ENCODE measurements at places on chromosomes 13 and 19. TPM values are rescaled to one million over a fixed set of nuclear protein-coding genes. Genes with fewer than 3 reads are reported as not detected.

Gene KCNJ14
- 0.26 TPM for total RNA-seq

Gene CD22
- 1.4 TPM for total RNA-seq

Gene IL17D
- total RNA-seq, result 2.5 TPM

GRCh38 chr19:35177377-35178274 is 23.1 kb downstream of the FXYD5 start:
- H3K27ac ChIP-seq, result no peak overlapping the region
- DNase-seq, result no peak
- no peaks in the 10 kb centered on the region for H3K4me1 ChIP-seq
- no peaks in the 10 kb centered on the region for H3K27me3 ChIP-seq

DNA sequence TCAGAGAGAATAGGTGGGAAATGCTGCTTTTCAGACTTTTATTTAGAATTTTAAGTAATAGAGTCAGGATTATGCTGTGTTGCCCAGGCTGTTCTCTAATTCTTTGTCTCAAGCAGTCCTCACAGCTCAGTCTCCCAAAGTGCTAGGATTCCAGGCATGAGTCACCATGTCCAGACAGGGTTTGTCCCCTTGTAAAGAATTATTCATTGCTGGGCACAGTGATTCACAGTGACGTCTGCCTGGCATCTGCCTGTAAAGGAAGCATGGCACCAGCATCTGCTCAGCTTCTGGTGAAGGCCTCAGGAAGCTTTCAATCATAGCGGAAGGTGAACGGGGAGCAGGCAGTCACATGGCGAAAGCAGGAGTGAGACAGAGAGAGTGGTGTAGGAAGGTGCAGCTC is 17.7 kb downstream of the ZNF763 start:
- H3K4me1 ChIP-seq, result no peaks in the 10 kb centered on the region
- no peak overlapping the region for H3K4me3 ChIP-seq
- no peaks in the 10 kb centered on the region for H3K27me3 ChIP-seq
- DNase-seq, result no peak

DNA sequence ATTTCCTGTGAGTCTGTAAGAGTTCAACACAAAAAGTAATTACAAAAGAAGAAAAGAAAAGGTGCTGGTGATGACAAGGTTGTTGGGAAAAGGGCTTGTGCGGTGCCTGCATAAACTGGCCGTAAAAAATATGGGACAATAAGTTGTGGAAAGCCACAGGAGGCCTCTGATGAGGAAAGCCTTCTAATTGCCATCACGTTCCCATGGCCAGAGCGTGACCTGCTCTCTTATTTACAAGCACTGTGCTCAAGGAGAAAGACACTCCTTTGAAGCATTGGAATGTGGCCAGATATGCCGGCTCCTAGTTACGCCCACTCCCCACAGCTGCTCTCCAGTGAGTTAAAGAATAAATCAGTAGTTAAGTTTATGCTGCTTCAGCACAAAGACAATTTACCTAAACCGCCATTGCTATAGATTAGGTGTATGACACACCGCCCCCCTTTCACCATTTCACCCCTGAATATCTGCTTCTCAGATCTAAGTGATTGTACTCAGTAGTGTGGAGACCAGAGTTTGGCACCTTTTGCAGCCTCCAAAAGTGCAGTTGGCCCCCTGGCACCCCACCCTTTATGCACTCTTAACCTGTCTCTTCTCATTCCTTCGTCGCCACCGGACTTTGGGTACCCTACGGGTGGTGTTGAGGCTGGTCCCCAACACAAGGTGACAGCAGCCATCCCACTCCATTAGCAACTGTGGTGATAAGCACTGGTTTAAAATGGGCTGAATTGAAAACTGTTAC is 8.1 kb upstream of the PGLYRP1 start:
- H3K36me3 ChIP-seq, result no peaks in the 10 kb centered on the region
- no peak overlapping the region for H3K4me3 ChIP-seq
- DNase-seq, result peak; percentile 34
- H3K4me1 ChIP-seq, result no peaks in the 10 kb centered on the region

DNA sequence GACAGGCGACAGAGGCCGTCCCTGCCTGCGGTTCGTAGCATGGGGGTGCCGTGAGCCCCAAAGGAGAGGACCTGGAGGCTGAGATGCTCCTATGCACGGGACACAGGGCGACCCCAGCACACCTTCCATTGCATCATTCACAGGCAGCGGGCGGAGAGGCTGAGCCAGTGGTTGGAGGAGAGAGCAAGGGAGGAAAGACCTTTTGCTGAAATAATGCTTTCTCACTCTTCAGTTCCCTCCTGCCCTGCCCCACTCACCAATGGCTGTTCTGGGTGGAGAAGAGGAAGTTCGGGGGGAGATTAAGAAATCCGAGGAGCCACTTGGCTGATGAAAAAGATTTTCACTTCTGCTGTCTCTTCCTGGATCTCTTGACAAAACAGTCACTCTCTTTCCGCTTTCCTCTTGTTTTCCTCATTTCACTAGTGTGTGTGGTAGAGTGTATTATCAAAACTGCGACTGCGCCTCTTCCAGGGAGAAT is at the start of gene NLRP12:
TSS of gene NLRP12 (minus strand) at position 181 of the 478 bp plus-strand sequence. CDS start at position 41, 140 bp downstream.
- no peak within 1 kb of the TSS for H3K4me3 ChIP-seq
- no peak within 1 kb of the TSS for H3K27ac ChIP-seq
- DNase-seq, result no peak
- no peaks in the 10 kb centered on the region for H3K4me1 ChIP-seq
